ENCODE measurements at places on chromosomes 2 and 18. TPM values are rescaled to one million over a fixed set of nuclear protein-coding genes. Genes with fewer than 3 reads are reported as not detected.

ATP5F1A gene
- 264 TPM for total RNA-seq

ST8SIA5 gene
- total RNA-seq = not detected

SLC5A7 gene
- not detected for total RNA-seq

UGT1A3 gene
- not detected for total RNA-seq

ARHGAP25 gene
- 134 TPM for total RNA-seq

IL1B gene
- not detected for total RNA-seq

AQP12B gene
- not detected for total RNA-seq

TMEM169 gene
- total RNA-seq = 3.1 TPM

IL36B gene
- total RNA-seq = not detected

DAW1 gene
- not detected for total RNA-seq

REG1A gene
- total RNA-seq = 11.7 TPM

CFAP53 gene
- 1.2 TPM for total RNA-seq

RNF152 gene
- 0.73 TPM for total RNA-seq

INHBB gene
- total RNA-seq = 0.09 TPM

RETSAT gene
- total RNA-seq = 34.3 TPM

NETO1 gene
- total RNA-seq = not detected

KCNG2 gene
- not detected for total RNA-seq

THADA gene
- total RNA-seq = 50.5 TPM

ECEL1 gene
- total RNA-seq = not detected

STK11IP gene
- 52.8 TPM for total RNA-seq

DLX1 gene
- not detected for total RNA-seq

DNAJC5G gene
- total RNA-seq = not detected

SKA1 gene
- 0.64 TPM for total RNA-seq

REV1 gene
- total RNA-seq = 48.0 TPM

AOX1 gene
- not detected for total RNA-seq

C1GALT1C1L gene
- not detected for total RNA-seq

ARHGAP15 gene
- total RNA-seq = 159 TPM

IL1RN gene
- total RNA-seq = not detected

DNAH7 gene
- total RNA-seq = not detected

G6PC2 gene
- total RNA-seq = not detected

DPY30 gene
- total RNA-seq = 30.3 TPM

FAM237A gene
- total RNA-seq = not detected

BUB1 gene
- 3.2 TPM for total RNA-seq

ESPNL gene
- not detected for total RNA-seq

TMSB10 gene
- total RNA-seq = 1,423 TPM

CD8B gene
- 206 TPM for total RNA-seq

MDH1B gene
- total RNA-seq = 0.33 TPM

IL36RN gene
- not detected for total RNA-seq

RELCH gene
- total RNA-seq = 60.3 TPM

INHA gene
- total RNA-seq = not detected

RRM2 gene
- 2.6 TPM for total RNA-seq

DUSP19 gene
- total RNA-seq = 2.5 TPM

GCG gene
- not detected for total RNA-seq

IL1F10 gene
- total RNA-seq = not detected

LIPT1 gene
- 12.4 TPM for total RNA-seq

CFAP65 gene
- total RNA-seq = 0.16 TPM

BAZ2B gene
- total RNA-seq = 38.5 TPM
